Smooth muscle cell of the brain vasculature (primary cell): ENCODE measurements at places on chromosomes 4 and X.

GRCh38 chrX:131812847-131813825 is 210.0 kb upstream of the STK26 start:
- DNase-seq = peak; percentile 47

GRCh38 chr4:112386071-112386470 is 88.9 kb downstream of the ALPK1 start:
- DNase-seq = no peak

DNA sequence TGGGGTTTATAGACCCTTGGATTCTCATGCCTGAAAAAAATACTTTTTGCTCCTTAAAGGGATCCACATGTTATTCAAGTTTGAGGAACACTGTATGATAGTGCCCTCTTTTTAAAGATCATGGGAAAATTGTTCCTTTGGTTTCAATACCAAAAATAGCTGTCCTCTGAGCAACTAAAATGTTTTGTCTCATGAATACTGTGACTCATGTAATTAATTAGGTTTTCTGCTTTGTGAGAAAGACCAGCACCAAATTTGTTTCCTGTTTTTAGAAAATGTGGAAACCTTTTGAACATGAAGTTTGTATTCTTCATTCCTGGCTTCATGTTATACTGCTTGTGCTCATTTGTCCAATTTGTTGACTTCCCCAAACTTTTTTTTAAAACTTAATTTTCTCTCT is 127.6 kb upstream of the SH3RF1 start:
- DNase-seq = no peak

GRCh38 chr4:81756042-81756441 is 284.3 kb upstream of the RASGEF1B start:
- DNase-seq = no peak

- DNase-seq = no peak
Observed at GRCh38 chr4:148240241-148240640, 202.0 kb downstream of the NR3C2 start.

DNA sequence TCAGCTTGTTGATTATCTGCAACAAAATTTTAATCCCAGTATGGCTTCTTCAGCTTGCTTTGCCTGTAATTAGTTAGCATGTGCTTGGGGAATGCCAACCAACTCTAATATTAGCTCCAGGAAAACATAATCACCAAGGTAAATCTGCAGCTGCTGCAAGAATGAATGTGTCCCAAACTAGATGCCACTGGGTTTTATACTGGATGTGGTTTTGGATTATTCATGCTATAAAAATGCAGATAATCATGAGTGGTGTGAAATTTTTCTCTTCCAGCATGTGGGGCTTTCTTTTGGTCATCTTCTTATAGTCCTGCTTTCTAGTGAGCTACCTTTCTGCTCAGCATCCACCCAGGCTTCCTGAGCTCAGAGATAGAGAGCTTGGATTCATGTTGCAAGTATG is 295.9 kb upstream of the CASK start:
- DNase-seq = no peak

GRCh38 chrX:108298165-108298602 is 140.0 kb downstream of the COL4A6 start:
- DNase-seq = no peak

DNA sequence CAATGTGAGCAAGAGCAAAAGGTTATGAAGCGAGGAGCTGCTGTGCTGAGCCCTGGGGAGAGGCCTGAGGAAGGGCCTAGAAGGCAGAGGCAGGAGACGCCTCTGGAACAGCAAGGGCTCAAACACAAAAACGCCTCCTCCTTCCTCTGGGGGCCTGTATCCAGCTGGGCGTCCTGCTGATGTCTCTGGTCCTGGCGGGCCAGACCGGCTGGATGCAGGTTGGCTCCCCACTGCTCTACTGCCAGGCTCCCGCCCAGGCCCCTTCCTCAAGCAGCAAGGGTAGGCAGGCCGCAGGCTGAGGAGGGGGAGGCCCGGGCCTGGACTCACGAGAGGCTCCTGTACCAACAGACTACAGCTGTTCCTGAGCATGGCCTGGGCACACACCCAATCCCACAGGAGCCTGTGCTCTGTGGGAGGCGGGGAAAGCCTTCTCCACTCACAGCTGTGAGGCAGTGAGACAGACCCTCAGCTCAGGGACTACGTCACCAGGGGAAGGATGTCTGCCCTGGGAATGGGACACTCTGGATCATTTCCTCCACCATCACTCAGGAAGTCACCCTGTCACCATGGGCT is 2.3 kb downstream of the HAUS7 start:
- DNase-seq = no peak

DNA sequence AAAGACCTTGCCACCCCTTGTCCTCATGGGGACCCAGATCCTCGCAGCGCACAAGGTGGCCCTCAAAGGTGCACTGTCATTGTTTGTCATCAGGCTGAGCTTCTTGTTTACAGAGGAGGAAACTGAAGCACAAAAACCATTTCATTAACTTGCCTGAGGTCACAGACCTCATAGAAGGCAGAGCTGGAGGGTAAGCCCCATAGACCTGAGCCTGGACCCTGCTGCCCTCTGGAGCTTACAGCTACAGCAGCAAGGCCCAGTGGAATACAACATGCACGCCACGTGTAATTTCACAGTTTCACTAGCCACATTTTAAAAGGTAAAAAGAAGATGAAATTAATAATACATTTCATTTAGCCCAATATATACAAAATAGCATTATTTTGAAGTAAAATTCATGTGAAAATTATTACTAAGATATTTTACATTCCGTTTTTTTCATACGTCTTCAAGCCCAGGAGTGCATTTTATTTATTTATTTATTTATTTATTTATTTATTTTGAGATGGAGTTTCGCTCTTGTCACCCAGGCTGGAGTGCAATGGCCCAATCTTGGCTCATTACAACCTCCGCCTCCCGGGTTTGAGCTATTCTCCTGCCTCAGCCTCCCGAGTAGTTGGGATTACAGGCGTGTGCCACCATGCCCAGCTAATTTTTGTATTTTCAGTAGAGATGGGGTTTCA is 8.8 kb downstream of the JAKMIP1 start:
- no peak for DNase-seq

DNA sequence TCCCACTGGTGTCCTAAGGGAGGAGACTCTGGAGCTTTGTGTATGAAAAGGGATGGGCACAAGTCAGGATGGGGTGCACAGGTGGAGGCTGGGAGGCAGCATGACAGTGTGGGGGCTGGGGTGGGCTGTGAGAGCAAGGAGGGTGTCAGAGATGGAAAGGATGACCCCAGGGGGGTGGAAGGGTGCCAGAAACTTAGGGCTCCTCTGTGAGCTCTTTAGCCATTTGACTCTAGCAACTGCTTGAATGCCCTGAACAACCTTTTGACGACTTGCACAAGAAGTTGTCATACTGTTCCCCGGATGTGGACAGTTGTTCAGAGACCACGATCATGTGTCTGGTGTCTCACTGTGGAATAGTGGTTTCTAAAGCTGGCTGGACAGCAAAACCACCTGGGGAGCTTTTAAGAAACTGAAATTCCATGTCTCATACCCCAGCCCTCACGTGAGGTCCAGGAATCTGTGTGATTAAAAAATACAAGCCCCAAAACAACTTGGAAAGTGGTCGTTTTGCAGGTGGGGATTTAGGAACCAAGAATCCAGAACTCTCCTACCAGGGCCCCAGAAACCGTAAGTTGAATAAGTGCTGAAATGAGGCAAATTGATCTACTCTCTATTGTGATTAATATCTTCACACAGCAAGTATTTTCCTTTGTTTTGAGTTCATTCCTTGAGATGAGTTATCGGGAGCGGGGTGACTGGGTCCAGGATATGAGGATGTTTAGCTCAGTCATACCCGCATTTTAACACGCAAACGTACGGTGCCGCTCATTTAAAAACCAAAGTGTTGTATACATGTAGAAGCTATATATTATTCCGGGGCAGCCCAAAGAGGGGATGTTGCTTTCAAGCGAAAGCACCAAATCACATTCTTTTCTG is 3.4 kb downstream of the RHOH start:
- DNase-seq = no peak

GRCh38 chrX:119089619-119090018 is 16.8 kb downstream of the CT47C1 start:
- no peak for DNase-seq

GRCh38 chrX:71181558-71181909 is 36.9 kb downstream of the NLGN3 start:
- no peak for DNase-seq

DNA sequence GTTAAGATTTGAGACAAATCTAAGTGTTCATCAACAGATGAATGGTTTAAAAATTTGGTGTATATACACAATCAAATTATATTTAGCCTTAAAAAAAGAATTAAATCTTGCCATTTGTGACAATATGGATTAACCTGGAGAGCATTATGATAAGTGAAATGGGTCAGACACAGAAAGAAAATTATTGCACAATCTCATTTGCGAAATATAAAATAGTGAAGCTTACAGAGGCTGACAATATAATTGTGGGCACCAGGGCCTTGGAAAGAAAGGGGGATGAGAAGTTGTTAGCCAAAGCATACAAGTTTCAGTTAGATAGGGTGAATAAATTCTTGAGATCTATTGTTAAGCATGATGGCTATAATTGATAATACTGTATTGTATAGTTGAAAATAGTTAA is 883.0 kb downstream of the TECRL start:
- no peak for DNase-seq

- DNase-seq = no peak
Observed at GRCh38 chr4:6820695-6821094, 38.2 kb downstream of the KIAA0232 start.

DNA sequence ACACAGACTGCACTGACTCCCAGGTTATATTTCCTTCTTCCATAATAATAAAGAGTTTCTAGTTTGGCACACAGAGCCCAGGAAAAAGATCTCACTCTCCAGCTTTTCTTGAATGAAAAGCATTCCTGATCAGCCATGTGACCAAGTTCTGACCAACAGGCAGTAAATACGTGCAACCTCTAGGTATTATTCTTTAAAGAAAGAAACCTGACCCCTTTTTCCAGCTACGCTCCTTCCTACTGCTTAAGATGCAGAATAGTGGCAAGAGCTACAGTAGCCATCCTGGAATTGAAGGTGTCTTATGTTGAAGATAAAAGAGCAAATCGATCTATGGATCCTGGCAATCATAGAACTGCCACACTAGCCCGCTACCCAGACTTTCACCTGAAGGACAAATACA is 76.7 kb downstream of the LRBA start:
- DNase-seq = no peak

- DNase-seq = no peak
Observed at GRCh38 chr4:48167538-48168263, 33.7 kb upstream of the TXK start.

DNA sequence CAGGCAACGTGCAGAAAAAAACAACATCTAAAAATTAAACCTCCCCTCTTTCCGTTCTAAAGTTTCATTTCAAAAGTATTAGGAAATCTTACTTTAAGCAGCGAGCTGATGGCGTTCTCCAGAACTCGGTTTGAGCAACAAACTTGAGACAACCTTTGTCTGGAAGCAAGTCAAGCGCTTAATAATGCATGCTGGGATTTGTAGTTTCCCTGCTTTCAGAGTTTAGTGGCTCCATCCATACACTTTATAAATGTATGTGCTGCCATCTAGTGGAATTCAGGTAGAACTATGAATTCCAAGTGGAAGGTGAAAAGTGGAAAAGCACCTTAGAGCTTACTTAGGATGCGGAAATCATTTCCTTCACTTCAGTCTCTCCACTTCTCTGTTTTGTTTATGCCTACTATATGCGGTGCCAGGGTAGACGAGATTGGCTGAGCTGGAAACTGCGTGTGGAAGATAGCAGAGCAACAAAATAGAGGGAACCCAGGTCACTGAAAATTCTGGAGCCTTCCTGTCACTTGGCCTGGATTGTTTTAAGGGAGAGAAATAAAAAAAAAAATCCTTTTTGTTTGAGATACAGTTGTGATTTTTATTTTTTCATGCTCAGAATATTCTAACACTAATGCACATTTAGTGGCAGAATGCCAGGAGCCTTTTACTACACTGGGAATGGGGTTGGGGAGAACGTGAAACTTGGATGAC is at the start of gene BDH2:
TSS of gene BDH2 (minus strand) at position 144 of the 702 bp plus-strand sequence. CDS start 3,580 bp downstream, outside the sequence.
- peak; percentile 79 for DNase-seq

GRCh38 chr4:56874923-56875322 is 32.8 kb upstream of the REST start:
- DNase-seq = no peak

- peak; percentile 29 for DNase-seq
Observed at GRCh38 chr4:145557720-145558119, 61.5 kb upstream of the MMAA start.

- DNase-seq = no peak
Observed at GRCh38 chr4:112029771-112030171, 115.5 kb upstream of the FAM241A start.

- DNase-seq = no peak
Observed at GRCh38 chr4:68369142-68369805, 19.4 kb upstream of the YTHDC1 start.

GRCh38 chrX:101190736-101191135 is 28.9 kb upstream of the DRP2 start:
- DNase-seq = no peak

- DNase-seq = no peak
Observed at GRCh38 chrX:100424012-100424411, 13.9 kb upstream of the PCDH19 start.

- DNase-seq = no peak
Observed at GRCh38 chr4:2768921-2769336, 12.8 kb upstream of the TNIP2 start.

- DNase-seq = no peak
Observed at GRCh38 chr4:176967586-176967985, 174.9 kb upstream of the VEGFC start.

DNA sequence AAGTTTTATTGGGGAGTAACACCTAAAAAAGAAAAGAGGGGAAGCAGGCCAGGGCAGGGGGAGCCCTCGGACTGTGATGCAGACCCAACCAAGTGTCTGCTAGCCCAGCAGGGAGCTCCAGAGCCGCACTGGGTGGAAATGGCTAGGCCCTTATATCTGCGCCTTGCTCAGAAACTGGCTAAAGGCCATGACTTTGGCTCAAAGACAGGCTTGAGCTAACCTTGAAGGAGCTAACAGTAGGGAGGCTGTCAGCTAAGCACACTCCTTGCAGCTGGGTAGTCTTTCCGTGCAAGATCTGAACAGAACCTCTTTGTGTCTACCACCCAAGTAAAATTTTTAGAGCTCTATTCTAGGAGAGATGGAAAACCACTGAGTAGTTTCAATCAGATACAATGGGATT is 43.0 kb downstream of the SEPSECS start:
- DNase-seq = no peak

DNA sequence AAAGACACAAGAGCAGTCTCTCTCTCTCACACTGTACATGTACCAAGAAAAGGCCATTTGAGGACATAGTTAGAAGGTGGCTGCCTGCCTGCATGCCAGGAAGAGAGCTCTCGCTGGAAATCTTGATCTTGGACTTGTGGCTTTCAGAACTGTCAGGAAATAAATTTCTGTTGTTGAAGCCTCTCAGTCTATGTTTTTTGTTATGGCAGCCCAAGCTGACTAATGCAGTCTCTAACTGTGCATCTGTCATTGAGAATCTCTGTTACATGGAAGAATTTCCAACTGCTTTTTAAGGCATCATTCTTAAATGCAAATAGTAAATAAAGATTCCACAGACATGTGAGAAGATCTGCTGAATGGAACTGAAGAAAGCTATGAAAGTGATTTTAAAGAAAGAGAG is 198.3 kb downstream of the PCDH10 start:
- DNase-seq = no peak
